GM10248 (cell line): ENCODE measurements at places on chromosomes 2 and 18.
A peak's percentile ranks its signal among the peaks of the same experiment; 100 is the strongest.

GRCh38 chr2:768451-768850 lies 91.2 kb upstream of the TMEM18 start:
- no peak for DNase-seq

DNA sequence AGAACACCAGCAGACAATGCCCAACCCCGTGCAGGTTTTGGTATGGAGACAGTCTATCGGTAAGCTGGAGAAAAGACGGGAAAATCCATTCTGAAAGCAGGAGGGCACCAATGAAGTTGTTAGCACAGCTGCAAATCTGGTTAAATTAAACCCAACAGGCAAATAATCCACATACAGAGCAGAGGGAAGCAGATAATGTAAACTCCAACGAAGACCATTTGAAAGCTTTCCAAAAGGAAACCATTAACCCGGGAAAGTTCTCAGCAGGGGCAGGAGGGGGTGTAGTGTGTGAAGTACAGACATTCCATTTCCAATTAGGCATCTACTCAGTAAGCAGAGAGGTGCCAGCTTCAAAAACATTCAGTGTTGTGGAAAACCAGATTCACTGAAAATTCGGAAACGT lies 10.3 kb downstream of the EDAR start:
- no peak for DNase-seq

GRCh38 chr2:221402072-221402471 lies 170.0 kb downstream of the EPHA4 start:
- DNase-seq, result no peak

GRCh38 chr2:19419211-19419880 lies 60.9 kb upstream of the OSR1 start:
- DNase-seq, result no peak

- DNase-seq, result no peak
Observed at GRCh38 chr18:43175257-43175656, 59.8 kb upstream of the RIT2 start.

DNA sequence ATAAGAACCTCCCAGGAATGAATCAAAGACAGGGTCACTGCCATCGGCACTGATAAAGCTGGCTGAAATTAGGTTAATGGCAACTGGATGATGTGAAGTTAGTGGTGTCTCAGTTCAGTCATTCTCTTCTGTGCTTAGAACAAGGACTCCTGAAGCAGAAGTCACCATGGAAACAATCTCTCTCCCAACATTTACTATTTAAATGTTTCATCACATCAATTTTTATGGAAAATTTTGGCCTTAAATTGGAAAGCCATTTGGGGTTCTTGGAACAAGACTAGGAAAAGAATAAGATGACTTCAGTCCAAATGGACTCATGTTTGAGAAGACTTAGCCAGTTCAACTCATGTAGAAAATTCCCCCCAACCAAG lies 15.5 kb upstream of the ARL5A start:
- no peak for DNase-seq

- DNase-seq, result peak; percentile 71
Observed at GRCh38 chr2:7037340-7038333, 120.4 kb downstream of the RNF144A start.

- no peak for DNase-seq
Observed at GRCh38 chr2:46634905-46635304, 155.5 kb downstream of the TMEM247 start.

- DNase-seq, result no peak
Observed at GRCh38 chr18:58842978-58843687, 21.5 kb upstream of the ZNF532 start.

DNA sequence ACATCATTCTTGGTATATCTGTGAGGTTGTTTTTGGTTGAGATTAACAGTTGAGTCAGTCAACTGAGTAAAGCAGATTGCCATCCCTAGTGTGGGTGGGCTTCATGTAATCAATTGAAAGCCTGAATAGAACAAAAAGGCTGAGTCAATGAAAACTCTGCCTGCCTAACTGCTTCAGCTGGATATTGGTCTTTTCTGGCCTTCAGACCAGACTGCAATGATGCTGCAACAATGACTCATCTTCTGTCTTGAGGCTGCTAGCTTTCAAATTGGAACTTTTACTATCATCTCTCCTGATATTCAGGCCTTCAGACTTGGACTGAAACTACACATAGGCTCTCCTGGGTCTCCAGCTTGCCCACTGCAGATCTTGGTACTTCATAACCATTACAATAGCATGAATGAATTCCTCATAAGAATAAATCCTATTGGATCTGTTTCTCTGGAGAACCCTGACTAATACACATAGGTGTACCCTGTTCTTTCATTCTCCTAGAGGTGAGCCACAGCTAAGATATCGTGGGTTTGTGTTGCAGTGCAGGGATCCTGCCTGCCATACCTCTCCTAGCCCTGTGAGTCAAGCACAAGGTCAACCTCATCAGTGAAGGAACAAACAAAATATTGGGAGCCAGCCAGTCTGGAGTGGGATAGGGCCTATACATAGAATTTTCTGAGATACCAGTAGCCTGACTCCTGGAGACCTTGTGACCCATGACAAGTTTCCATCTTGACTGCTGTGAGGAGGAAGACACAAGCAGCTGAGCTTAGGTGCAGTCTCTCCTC lies 473.8 kb downstream of the DCC start:
- no peak for DNase-seq

DNA sequence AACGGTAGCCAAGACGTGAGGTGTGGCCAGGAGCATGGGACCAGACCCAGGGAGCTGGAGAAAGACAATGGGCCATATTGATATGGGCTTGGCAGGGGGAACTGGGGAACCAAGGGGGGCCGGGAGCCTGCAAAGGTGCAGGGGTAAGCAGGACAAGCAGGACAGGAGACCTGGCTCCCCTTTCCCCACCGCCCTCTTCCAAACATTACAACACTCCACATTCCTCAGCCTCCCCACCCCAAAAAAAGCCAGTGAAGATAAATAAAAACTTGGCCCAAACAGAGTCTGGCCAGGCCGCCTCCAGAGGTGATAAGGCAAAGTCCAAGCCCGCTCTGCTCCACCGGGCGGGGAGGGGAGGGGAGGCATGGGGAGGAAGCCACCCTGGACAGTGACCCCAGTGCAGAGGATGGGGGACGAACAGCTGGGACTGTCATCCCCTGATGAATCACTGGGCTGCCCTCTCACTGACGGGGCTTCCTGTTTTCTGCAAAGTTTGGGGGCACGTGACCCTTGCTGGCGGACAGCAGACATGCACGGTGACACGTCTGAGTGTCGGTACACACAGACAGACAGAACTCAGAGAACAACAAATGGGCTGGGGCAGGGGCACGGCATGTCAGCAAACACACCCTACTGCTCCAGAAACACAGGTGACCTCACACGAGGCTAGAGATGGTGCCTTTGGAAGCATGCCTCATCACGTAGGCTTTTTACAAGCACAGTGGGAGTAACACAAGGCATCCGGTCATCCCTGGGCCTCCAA lies 100.2 kb downstream of the TNS1 start:
- DNase-seq, result no peak

DNA sequence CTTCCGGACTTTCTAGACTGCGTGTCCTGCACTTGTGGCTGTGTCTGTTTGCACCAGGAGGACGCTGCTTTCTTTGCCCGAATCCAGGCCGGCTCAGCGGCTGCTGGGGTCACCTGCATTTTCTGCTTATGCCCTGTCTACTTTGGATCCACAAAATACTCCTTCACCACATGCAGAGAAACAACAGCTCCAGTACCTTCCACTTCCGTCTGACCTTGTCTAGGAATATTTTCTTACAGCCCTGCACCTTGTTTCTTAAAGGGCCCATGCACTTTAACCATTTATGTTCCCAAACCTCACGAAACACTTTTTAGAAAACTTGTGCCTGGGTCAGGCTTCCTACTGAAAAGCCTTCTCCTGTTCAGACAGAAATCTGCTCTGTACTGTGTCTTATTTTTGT lies 129.4 kb upstream of the NCK2 start:
- no peak for DNase-seq

GRCh38 chr2:33619028-33619427 lies 19.9 kb upstream of the FAM98A start:
- no peak for DNase-seq

GRCh38 chr18:55637204-55637603 lies 49.2 kb upstream of the TCF4 start:
- DNase-seq, result no peak

DNA sequence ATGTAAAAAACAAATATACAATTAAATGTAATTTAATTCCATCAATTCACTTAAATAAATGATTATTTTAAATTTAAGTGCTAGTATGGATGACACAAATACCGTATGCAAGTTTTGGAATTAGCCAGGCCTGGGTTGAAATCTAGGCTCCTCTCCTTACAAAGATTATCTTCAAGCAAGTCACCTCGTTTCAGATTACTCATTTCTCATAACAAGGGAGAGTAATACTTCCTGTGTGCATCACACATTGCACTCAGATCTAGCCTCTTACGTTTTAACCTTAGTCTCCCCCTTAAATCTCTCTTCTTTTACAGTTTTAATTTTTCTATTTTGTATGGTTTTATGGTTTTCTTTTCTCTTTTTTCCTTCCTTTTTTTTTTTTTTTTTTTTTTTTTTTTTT lies 1475.9 kb upstream of the NXPH2 start:
- no peak for DNase-seq
